ENCODE measurements at places on chromosomes 1 and 21.
A peak's percentile ranks its signal among the peaks of the same experiment; 100 is the strongest.

GRCh38 chr1:115188680-115189395 lies 99.5 kb upstream of the TSPAN2 start:
- DNase-seq: no peak

GRCh38 chr1:192418552-192419285 lies 101.9 kb downstream of the RGS21 start:
- no peak for DNase-seq

GRCh38 chr1:223810586-223810985 lies 35.2 kb downstream of the TP53BP2 start:
- no peak for DNase-seq

- DNase-seq: no peak
Measured at GRCh38 chr1:231315887-231316286, 21.8 kb downstream of the EXOC8 start.

GRCh38 chr1:15858069-15858670 lies 10.7 kb downstream of the SPEN start:
- no peak for DNase-seq

- DNase-seq: no peak
Measured at GRCh38 chr1:215052256-215053015, 30.1 kb upstream of the KCNK2 start.

DNA sequence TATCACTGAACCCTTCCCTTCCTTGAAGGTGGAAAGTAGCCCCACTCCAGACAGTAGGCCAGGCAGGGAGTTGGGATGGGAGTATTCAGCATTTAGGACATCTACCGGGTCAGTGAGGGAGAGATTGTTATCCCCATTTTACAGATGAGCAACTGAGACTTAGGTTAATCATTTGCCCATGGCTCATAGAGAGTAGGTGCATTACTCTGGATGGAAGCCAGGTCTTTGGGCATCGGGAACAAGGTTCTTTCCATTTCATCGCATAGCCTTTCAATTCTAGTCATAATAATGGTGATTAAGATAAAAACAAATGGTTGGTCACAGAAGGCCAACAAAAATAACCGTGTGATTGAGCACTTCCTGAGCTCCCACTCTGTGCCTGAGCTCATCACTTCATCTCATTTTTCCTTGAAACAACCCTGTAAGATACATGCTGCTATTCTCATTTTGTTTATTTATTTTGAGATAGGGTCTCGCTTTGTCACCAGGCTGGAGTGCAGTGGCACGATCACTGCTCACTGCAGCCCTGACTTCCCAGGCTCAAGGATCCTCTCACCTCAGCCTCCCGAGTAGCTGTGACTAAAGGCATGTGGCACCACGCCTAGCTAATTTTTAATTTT lies 64.8 kb downstream of the NAV1 start:
- no peak for DNase-seq

- no peak for DNase-seq
Measured at GRCh38 chr1:240005997-240006650, 85.6 kb upstream of the FMN2 start.

- no peak for DNase-seq
Measured at GRCh38 chr1:196559314-196559713, 48.9 kb downstream of the KCNT2 start.

GRCh38 chr1:43954036-43954435 lies 7.3 kb downstream of the IPO13 start:
- peak; percentile 79 for DNase-seq

DNA sequence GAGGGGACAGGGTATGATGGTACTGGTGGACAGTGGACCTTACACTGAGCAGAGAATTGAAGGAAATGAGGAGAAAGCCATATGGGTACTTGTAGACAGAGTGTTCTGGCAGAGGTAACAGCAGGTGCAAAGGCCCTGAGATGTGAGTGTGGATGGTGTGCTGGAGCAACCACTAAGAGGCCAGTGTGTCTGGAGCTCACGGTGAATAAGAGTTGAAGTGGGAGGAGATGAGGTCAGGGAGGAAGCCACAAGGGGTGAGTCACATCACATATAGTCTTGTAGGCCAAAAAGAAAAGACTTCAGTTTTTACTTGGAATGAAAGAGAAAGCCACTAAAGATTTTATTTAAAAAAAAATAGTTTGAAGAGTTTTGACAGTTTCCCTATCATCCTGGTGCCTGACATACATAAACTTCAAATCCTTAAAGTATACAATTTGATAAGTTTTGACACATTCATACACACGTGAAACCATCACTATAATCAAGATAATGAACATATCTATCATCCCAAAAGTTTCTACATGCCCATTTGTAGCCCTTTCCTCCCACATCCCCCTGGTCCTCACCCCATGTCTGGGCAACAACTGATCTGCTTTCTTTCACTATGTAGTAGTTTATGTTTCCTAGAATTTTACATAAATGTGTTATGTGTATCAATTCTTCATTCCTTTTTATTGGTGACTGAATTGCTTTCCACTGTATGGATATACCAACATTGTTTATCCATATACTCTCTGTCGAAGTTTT lies 148.4 kb downstream of the GPATCH2 start:
- no peak for DNase-seq

DNA sequence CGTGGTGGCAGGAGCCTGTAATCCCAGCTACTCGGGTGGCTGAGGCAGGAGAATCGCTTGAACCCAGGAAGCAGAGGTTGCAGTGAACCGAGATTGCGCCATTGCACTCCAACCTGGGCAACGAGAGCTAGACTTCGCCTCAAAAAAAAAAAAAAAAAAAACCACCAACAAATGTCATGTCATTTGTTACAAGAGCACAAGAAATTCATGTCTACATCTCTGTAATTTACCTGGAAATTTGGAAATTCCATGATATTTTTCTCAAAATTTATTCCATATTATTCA lies 16.5 kb upstream of the VPS45 start:
- DNase-seq: no peak
